ENCODE measurements at places on chromosomes 3 and 15. TPM values are rescaled to one million over a fixed set of nuclear protein-coding genes. Genes with fewer than 3 reads are reported as not detected.

Gene UBE2E2
- polyA plus RNA-seq, result 34.1 TPM

Gene GXYLT2
- 28.2 TPM for polyA plus RNA-seq

Gene NDUFAF3
- 50.8 TPM for polyA plus RNA-seq

Gene ATP8B4
- polyA plus RNA-seq, result 1.9 TPM

Gene EFHB
- 0.66 TPM for polyA plus RNA-seq

Gene TMEM108
- 18.6 TPM for polyA plus RNA-seq

Gene GRK7
- polyA plus RNA-seq, result 0.10 TPM

Gene HESX1
- 1.6 TPM for polyA plus RNA-seq

Gene GOLGA8G
- polyA plus RNA-seq, result 0.13 TPM

Gene LMAN1L
- polyA plus RNA-seq, result not detected

Gene CCR5
- 0.40 TPM for polyA plus RNA-seq

Gene HOMER2
- polyA plus RNA-seq, result 34.8 TPM

Gene C3orf70
- polyA plus RNA-seq, result 3.2 TPM

Gene TMEM158
- polyA plus RNA-seq, result 0.87 TPM

Gene UACA
- polyA plus RNA-seq, result 137 TPM

Gene GALNT15
- 1.1 TPM for polyA plus RNA-seq

Gene RAB6B
- 10.7 TPM for polyA plus RNA-seq

Gene EFCAB12
- polyA plus RNA-seq, result 0.13 TPM

Gene NME9
- 0.90 TPM for polyA plus RNA-seq

Gene PLCH1
- polyA plus RNA-seq, result 0.32 TPM

Gene GOLGA8T
- not detected for polyA plus RNA-seq

Gene DOCK3
- polyA plus RNA-seq, result 0.15 TPM
